ENCODE measurements at places on chromosomes 5 and 9.
A peak's percentile ranks its signal among the peaks of the same experiment; 100 is the strongest.

- DNase-seq = no peak
These were observed 37.4 kb downstream of the SHB start for GRCh38 chr9:38031594-38031993.

- peak; percentile 13 for DNase-seq
These were observed 104.9 kb downstream of the CFAP90 start for GRCh38 chr5:7745882-7746610.

GRCh38 chr9:97852399-97853055, 499 bp upstream of the FOXE1 start:
- DNase-seq = no peak

GRCh38 chr9:14530366-14530765, 162.9 kb downstream of the ZDHHC21 start:
- no peak for DNase-seq

DNA sequence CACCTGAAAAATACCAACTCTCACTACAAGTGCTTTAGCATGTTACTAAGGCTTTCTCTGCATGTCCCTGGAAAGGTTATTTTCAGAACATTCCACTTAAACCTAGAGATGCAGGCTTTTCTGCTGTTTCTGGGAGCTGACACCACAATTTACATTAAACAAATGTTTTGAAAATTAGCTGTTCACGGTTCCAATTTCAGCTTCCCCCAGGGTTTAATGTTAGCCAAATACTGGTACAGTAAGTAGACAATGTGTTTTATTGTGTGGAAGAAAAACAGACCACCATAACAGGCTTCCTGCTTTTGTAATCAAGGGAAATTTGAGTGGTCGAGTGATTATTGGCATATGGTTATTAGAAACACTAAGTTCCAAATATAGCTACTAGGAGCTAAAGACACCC, 32.0 kb downstream of the MACROH2A1 start:
- DNase-seq = no peak

DNA sequence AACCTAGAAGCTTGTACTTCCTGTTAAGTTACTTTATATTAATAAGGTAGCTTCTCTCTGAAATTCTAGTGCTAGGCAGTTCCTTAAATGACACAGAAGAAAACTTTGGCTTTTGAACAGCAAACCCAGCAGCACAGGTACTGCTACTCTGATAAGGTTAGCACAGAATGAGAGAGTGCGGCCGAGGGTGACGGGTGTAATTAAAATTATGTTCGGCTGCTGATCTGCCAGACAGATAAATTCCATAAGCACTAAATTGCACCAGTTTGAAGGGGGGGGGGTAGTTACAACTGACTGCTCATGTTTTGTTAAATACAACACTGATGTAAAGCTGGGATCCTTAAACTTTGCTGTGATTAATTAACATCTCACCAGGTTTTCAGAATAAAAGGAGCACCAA, 475.1 kb downstream of the SPOCK1 start:
- DNase-seq = no peak

DNA sequence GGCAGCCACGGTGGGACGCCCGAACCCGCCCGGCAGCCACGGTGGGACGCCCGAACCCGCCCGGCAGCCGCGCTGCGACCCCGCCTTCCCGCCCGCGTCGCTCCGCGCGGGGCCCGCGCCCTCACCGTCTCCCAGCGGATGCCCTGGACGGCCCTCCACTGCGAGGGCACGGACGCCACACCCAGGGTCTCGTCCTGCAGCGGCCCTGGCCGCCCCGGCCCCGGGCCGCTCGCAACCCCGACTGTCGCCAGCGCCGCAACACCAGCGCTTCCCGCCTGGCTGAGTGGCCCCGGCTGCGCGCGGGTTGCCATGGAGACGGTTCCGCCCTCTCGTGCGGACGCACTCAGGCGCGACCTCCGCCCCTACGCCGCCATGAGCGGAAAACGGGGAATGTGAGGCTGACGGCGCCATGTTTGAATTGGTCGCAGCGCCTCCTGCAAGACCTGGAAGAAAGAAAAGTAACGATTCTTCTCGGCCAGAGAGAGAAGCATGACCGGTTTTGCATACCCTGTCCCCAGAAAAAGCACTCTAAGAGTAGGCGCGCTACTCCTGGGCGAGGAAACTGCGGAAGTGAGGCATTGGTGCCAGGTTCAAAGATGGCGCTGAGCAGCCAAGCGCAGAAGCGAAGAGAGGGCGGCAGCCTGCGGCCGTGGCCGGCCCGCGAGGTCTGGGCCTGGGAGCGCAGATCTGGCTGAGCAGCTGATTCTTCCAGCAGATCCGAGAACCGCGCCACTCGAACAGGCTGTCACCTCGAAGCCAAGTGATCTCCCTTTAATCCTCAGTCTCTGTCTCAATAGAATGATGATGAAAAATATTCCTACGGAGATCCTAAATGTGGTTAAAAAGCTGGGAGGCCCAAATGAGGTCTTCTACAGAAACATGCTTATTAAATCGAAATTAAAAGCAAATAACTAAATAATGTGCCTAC, at the start of gene DYNC2I2:
TSS of gene DYNC2I2 (minus strand) at position 432 of the 928 bp plus-strand sequence. CDS start at position 311, 121 bp downstream.
- DNase-seq = peak; percentile 78

DNA sequence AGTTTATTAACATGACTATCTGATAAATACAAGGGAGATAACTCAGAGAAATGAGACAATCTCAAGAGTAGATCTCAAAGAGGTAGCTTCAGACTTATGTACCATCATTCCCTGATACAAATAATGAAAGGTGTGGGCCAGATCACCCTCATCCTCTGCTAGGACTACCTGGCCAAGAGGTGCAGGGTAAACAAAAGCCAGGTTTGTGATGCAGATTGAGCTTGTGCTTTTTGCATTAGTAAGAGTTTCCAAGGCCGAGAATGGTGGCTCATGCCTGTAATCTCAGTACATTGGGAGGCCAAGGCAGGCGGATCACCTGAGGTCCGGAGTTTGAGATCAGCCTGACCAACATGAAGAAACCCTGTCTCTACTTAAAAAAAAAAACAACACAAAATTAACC, 8.9 kb upstream of the SPIN1 start:
- no peak for DNase-seq

- DNase-seq = no peak
These were observed 1462.1 kb upstream of the CDH9 start for GRCh38 chr5:28500511-28500910.

DNA sequence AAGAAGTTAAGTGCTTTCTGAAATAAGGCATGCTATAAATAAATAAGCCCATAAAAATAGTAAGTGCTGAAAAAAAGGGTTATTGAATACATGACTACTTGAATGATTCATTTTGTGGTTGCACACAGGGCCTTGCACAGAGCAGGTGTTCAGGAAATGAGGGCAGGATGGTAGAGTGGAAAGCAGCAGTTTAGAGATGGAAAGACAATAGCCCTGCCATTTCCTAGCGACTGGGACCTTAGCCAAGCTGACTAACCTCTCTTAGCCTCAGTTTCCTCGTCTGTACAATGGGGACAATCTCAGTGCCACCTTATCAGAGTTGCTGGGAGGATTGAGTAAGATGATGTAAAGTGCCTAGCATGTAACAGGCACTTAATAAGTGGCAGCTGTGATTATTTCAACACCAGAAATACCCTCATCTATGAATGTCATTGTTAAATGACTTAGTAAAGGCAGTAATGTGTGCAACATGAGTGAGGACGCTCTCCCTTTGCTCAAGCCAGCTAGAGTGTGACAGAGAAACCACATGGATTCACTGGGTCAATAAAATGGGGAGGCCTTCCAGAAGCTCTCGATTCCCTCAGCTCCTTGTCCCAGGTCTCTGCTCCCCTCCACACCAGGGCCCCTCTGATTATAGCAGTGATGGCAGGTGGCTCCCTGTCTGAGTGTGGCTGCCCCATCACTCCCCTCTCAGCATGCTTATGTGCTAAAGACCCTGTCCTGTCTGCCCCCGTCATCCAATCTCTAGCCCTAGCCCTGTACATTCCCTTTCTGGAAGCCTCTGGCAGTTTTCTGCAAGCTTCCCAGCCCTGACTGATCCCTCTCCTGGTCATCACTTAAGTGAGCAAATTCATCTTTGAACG, 16.0 kb upstream of the PHF19 start:
- DNase-seq = no peak

- peak; percentile 47 for DNase-seq
These were observed 281.3 kb downstream of the ARRDC3 start for GRCh38 chr5:91101600-91102379.

DNA sequence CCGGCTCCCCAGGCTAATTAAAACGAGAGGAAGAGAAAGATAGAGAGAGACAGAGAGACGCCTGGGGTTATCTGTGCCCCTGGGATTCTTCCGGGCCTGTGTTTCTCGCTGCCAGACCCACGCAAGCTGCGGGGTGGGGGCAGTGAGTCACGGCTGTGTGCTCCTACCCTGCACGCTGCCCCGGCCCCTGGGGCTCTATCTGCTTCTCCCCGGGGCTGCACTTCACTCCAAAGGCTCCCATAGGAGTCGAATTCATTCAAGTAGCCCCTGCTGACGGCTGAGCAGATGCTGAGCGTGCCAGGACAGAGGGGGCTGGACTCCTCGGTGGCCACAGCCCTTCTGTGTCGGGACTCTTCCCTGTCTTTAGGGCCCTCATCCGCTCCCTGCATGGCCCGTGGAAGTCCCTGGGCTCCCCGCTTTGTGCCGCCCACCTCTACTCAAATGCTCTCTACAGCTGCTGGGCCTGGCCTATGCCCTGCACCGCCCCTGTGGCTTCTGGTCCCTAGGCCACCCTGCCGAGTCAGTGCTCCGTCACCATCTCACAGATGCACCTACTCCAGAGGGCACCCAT, 22.8 kb downstream of the SARDH start:
- no peak for DNase-seq

GRCh38 chr5:137503456-137503855, 4.3 kb upstream of the SPOCK1 start:
- no peak for DNase-seq

DNA sequence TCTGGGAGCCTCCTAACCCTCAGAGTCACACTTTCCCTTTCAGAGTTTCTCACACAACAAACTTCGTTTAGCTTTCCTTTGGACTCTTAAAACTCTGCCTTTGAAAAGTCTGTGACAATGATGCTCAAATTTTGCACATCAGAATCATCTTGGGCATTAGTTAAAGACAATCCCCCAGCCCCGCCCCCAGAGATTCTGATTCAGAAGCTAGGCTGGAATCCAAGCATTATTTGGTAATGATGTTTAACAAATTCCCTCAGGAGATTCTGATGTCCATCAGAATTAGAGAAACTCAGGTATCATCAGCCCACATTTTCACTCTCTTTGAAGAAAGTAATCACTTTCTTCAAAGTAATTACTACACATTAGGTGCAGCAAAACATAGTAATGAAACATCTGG, 9.6 kb upstream of the PLPP1 start:
- DNase-seq = no peak

DNA sequence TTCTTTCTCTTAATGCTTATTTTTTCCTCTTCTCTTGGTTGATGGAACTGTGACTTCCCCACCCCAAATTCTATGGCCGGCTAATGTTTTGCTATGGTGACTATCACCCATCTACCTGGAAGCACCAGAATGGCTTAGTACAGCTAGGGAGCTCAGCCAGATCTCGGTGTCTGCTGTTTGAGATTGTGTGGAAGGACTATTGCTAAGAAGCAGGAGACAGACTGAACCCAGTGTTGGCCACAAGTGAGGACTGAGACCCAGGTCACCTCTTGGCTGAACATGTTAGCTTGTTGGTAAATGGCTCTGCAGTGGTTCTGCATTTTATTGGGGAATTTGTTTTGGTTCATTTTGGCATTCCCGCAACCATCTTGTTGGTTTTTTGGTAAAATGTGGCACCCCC, 2.7 kb downstream of the PRRC2B start:
- DNase-seq = no peak

DNA sequence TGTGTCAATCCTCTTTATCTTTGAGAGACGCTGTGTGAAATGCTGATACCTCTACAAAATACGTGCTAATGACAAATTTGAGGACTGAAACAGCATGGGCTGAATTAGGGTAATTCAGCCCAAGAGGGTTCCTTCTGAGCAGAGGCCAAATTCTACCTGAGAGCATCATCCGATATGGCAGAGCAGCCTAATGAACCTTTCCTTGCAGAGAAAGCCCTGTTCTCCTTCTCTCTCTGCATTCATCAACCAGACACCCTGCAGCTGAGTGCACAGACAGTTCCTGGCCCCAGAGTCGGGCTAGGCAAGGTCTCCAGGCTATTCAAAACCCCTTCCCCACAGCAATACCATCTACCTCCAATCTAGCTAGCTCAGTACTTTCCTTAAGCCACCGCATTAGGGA, 77.9 kb downstream of the TRIM32 start:
- no peak for DNase-seq

DNA sequence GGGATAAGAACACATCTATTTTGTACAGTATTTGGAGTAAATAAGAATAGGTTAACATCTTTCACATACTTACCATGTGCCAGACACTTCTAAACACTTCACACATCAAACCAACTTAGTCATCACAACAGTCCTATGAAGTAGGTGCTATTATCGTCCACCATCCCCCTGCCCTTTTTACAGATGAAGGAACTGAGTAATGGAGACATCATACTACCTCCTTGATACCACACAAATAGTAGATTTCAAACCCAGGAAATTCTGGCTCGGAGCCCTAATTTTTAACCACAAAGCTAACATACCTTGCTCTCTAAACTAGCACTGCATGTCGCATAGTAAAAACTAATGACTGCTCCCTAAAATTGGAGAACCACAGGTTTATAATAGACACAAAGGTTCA, 4.2 kb upstream of the ZNF366 start:
- no peak for DNase-seq

GRCh38 chr5:82277613-82277986, 554 bp downstream of the RPS23 start:
- no peak for DNase-seq

- no peak for DNase-seq
These were observed 54.5 kb upstream of the KCNMB1 start for GRCh38 chr5:170443624-170444023.

DNA sequence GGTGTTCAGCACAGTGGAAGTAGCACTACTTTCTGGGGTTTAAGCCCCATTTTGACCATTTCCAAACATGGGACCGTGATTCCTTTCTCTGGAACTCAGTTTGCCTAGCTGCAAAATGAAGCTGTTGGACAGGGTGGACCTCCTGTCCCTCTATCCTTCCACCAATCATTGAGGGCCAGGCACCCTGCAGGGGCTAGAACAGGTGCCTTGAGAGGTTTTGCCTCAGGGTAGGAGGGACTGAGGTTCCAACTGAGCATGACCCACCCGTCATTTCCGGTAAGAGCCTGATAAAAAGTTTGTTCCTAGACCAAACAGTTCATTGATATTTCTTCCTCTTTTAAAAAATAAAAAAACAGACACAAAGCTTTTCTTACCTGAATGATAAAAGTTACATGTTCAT, 116.5 kb downstream of the MVB12B start:
- DNase-seq = no peak

DNA sequence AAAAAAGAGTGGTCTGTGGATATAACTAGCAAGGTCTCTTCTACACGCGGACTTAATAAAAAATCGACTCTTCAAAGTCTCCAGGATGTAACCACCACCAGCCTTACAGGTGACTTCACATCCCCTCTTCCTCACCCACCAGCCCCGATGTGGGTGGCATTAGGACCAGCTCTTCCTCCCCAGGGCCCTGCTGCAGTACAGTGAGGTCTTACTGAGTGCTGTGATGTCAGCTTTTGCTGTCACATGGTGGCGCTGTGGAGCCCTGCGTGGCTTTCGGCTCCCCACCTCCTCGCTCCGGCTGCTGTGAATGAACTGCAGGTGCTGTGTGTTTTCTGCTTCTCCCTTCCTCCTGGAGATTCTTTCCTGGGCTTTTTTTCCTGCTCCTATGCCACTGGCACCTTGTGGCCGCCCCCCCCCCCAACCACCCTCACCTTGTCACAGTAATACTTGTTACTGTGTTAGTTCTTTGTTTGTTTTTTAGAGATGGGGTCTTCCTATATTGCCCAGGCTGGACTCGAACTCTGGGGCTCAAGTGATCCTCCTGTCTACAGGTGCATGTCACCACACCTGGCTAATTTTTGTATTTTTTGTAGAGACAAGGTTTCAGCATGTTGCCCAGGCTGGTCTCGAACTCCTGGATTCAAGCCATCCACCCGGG, 15.8 kb upstream of the RAPGEF1 start:
- DNase-seq = no peak

All from fibroblast of skin of left biceps (primary cell).